Posterior cingulate gyrus (tissue), 11 donors: ENCODE measurements at places on chromosomes 2 and 18.
A peak's percentile ranks its signal among the peaks of the same experiment; 100 is the strongest.

GRCh38 chr2:130764035-130764820 lies 8.9 kb downstream of the AMER3 start:
- DNase-seq = no peak

DNA sequence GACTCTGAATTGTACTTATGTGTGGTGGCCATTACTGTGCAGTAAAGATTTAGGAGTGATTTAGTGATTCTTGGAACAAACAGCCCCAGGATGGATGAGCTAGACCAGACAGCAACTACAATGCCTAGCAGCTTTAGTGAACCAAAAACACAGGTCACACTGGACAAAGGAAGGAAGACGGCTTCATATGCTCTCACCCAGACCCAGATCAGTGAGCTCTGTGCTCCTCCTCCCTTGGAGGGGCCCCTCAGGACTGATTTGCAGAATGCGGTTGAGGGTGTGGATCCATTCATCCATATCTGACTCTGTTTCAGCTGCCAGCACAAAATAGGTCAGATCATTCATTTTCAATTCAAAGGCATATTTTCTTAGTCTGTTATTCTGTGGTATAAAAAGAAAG lies 159.7 kb upstream of the CCDC195 start:
- no peak for DNase-seq

DNA sequence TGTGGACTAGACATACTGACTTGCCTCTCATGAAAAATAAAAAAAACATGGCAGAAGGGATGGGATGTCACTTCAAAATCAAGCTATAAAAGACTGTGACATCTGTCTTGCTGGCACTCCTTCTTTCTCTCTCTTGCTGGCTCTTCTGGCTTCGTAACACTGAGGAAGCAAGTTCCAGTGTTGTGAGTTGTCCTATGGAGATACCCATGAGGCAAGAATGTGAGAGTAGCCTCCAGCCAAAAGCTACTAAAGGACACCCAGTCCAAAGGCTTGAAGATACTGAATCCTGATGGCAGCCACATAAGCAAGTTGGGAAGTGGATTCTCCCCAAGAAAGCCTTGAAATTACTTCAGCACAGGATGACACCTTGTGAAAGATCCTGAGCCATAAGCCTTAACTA lies 376.1 kb upstream of the TMEFF2 start:
- DNase-seq = no peak

DNA sequence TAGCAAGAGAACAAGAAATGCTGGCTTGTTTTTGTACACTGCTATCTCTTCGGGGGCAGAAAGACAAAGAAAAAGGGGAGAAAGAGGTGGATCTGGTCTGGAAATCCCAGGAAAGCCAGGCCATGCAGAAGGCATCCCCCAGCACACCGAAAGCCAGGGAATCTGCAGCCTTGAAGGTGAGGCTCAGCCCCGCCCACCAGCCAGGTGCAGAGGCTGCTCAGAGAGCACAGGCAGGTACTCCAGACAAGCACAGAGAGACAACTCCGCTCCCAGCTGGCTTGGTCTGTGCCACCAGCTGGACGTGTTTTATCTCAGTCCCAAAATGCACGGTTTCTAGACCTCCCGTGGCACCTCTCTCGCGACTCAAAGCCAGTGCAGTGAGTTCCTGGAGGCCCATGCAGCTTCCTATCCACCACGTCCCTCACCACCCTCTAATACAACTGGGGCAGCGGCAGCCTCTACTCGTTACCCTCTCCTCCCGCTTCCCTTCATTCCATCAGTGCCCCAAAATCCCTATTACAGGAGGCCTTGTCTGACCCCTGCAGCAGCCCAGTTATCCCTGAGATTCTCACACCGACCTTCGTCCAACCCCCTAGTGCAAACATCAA lies 62.8 kb downstream of the HDAC4 start:
- DNase-seq = no peak

DNA sequence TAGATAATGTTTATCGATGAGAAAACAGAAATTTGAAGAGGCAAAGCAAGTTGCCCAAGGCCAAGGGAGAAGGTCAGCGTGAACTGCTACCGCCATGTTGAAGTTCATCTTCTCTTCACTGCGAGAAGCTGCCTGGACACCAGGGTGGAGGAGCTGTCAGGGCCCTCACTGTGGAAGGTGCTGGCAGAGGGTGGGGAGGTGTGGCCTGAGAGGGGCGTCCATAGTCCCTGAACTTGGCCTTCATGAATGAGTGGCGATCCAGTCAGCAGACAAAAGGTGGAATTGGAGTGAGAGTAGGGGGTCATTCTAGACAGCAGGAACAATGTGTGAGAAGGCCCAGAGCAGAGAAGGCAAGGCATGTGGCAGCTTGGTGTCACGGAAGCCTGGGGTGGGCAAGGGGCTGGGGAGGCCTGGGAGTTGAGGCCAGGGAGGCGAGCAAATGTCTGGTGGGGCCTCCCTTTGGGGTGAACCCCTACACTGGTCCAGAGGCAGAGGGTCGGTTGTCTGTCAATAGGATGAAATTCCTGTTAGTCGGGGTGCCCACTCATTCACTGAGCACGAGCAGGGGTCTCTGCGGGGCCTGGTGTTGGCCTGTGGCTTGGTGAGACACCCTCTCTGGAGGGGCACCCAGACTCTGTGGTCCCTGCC lies 33.3 kb upstream of the KCNF1 start:
- no peak for DNase-seq

DNA sequence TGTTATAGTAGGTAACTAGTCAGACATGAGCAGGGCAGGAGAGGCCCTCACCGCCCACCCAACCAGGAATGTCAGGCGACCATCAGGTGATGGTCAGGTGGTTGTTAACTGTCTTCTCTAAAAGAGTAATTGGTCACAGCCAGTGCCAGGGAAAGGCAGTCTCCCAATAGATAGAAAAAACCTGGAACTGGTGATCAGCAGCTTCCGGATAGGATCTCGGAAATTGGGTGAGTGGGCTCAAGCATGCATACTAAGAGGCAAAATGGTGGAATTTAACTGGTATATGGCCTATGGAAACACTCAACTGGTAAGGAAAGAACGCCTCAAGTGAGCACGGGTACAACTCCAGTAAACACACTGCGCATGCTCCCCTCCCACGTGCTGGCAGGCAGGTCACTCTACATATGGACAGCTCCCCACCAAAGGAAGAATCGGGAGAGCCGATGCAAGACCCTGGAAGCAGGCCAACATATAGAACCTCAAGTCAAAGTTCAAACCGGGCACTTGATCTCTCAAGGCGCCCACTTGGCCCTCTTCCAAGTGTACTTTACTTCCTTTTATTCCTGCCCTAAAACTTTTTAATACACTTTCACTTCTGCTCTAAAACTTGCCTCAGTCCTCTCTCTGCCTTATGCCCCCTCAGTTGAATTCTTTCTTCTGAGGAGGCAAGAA lies 43.5 kb upstream of the TMEM131 start:
- no peak for DNase-seq

- no peak for DNase-seq
These were observed 107.3 kb downstream of the TANC1 start for GRCh38 chr2:159075727-159076126.

DNA sequence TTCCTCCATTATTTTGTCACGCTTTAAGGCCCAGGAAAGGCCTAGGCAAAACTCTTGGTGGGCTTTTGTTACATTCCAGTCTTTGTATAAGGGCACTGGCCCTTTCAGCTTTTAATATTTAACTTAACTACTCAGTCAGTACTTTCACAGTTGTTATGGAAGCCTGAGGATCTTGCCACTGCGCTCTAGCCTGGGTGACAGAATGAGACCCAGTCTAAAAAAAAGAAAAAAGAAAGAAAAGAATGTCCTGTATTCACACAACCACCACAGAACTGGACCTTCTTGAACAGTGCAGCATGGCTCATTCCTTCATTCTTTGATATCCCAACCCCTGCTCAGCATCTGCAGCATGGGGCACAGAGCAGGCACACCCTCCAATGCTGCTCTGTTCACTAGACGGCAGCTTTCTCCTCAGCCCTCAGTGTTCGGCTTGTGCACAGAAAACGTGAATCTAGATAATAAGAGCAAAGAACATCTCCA lies 93.4 kb upstream of the MSH2 start:
- no peak for DNase-seq

DNA sequence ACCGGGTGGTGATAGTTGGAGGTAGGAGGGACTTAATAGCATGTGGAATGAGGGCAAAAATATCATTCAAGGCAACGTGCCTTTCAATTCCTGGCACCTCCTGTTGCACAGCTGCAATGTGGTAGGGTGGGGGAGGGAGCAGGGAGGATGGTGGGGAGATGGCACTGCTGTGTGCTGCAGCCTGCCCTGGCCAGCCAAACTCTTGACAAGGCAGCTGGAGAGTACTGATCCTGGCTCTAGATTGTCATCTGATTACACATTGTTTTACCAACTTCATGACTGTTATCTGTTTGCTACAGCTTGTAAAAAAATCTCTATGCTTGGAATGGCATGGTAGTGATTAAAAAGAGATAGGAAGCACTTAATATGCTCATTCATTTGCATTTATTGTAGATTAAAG lies 47.7 kb downstream of the PLCL1 start:
- peak; percentile 80 for DNase-seq

GRCh38 chr18:46628206-46628605 lies 28.8 kb downstream of the LOXHD1 start:
- no peak for DNase-seq

- no peak for DNase-seq
These were observed 337.1 kb upstream of the MAP2 start for GRCh38 chr2:209086761-209087160.
